Femur (tissue), 1 donor: ENCODE measurements at places on chromosomes 2 and 18.

- no peak for DNase-seq
Measured at GRCh38 chr18:574865-575645, 5.1 kb upstream of the CETN1 start.

DNA sequence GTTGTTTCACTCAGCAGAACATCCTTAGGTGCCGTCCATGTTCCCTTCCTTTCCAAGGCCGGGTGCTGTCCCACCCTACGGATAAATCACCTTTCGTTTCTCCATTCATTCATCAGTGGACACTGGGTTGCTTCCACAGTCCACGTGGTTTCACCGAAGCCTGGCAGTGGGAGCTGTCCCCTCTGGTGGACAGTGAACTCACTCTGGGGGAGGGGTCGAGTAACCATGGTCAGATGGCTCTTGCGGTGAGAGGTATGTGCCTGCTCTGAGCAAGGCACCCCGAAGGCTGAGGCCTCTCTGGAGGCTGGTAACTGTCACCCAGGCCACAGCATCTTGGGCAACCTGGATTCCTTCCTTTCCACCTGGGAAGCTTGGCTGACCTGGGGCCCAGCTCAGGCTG lies 61.5 kb upstream of the TWIST2 start:
- no peak for DNase-seq

DNA sequence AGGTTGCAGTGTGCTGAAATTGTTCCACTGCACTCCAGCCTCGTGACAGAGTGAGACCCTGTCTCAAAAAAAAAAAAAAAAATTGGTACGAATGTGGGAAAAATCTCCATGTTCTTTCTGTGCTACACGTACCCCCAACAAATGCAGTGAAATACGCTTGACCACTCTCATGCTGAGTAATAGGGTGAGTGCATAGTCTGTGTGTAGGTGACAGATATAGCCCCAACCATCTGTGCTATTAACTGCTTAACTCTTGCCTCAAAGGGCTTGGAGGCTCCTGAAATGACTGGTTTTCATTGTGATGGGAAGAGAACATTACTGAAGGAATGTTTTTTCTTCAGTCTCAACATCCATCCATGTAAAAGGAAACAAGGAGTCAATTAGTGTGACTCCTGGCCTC lies 15.7 kb downstream of the LYPD1 start:
- no peak for DNase-seq

- no peak for DNase-seq
Measured at GRCh38 chr2:64880193-64880951, 108.8 kb upstream of the SLC1A4 start.

GRCh38 chr18:53789376-53790247 lies 434.9 kb downstream of the MBD2 start:
- no peak for DNase-seq

GRCh38 chr2:175175896-175176295 lies 5.6 kb downstream of the ATP5MC3 start:
- no peak for DNase-seq

- DNase-seq = no peak
Measured at GRCh38 chr2:24009680-24010476, at the start of gene MFSD2B. TSS of gene MFSD2B (plus strand) at chr2:24010085. CDS start at chr2:24010097, 12 bp downstream.

DNA sequence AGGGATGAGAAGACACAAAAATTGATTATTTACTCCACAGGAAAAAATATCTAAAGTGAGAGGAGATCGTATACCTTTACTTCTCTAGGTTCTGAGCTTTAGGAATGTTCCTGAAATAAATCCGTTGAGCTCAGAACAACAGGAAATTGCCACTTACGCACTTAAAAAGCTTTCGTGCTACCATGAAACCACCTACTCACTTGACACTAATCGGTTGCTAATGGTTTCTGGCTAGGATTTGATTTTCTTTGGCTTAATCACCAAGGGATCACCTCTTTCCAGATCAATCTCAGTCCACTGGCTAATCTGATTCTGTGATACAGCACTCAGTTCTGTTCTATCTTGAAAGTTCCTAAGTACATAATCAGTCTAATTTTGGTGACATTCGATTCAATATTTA lies 419.6 kb downstream of the DLGAP1 start:
- no peak for DNase-seq

GRCh38 chr2:119222213-119222612 lies 1.4 kb upstream of the STEAP3 start:
- no peak for DNase-seq

GRCh38 chr2:132904142-132904842 lies 234.3 kb upstream of the LYPD1 start:
- no peak for DNase-seq

DNA sequence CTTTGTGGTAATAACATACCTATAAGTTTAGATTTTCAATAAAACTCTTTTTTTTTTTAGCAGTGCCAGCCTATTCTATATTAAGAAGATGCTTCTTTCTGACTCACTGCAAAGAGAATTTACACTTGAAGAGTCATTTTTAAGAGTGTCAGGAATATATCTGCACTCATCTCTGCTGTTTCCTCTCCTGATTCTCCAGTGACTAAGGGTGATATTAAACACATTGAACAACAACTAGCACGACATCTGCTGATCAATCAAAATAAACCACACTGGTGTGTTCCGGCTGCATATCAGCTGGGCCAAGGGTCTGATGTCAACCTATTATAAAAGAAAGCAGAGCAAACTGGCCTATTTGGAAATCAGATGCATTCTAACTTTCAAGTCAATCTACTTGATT lies 15.0 kb downstream of the RAB27B start:
- DNase-seq = no peak

GRCh38 chr2:231361701-231362554 lies 33.6 kb upstream of the B3GNT7 start:
- no peak for DNase-seq

GRCh38 chr18:23189099-23189498 lies 53.8 kb downstream of the CABLES1 start:
- no peak for DNase-seq

GRCh38 chr2:131389657-131390056 lies 25.7 kb upstream of the RAB6D start:
- no peak for DNase-seq

GRCh38 chr2:46230115-46230571 lies 67.1 kb upstream of the EPAS1 start:
- DNase-seq = no peak

GRCh38 chr2:143577489-143577888 lies 448.3 kb downstream of the ARHGAP15 start:
- DNase-seq = no peak
